Motor neuron (in vitro differentiated cells): ENCODE measurements at places on chromosomes 3 and 15. TPM values are rescaled to one million over a fixed set of nuclear protein-coding genes. Genes with fewer than 3 reads are reported as not detected.

Gene SLC9A9
- total RNA-seq, result 7.3 and 8.5 TPM in 2 replicates

DNA sequence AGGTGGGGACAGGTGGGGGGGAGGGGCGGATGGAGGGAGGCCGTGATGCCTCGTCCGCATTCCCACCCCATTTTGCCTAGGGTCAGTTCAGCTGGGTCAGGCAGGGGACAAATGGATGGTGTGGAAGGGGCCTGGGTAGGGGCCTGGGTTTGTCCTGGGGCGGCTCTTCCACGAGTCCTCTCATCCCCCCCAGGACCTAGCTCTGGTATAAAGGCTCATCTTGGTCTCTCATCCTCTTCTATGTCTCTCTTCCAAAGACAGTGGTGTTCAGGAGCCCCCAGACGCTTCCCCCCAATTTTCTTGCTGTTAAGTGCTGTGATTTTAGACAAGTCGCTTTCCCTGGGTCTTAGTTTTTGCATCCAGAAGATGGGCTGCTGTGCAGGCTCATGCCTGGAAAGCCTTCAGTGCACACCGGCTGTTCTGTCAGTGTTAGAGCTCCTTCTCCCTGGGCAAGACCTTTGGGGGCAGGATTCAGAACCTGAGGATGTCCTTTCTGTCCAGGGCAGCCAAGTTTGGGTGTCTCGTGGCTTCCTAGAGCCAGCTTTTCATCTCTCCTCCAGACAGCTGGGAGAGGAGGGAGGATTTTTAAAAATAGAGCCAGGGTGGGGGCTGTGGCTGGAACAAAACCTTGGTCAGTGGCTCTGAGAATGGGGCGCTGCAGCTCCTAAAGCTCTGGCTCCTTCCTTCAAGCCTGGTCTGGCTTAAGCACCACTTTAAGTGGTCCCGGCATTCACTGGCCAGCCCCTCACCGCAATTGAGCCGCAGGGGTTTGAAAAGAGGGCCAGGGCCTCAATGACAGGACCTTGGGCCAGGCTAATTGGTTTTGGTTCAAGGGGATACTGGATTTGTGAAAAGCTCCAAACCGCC lies 37.7 kb upstream of the POLG start:
- no peak for ATAC-seq

Gene DOCK3
- total RNA-seq, result 13.5 and 14.3 TPM in 2 replicates

GRCh38 chr15:32838820-32839219 lies 121.0 kb downstream of the GREM1 start:
- ATAC-seq, result peak; percentile 47

Gene HYPK
- 16.0 and 21.0 TPM in 2 replicates for total RNA-seq

Gene TNNC1
- total RNA-seq, result 0.54 TPM in 1 of 2 replicates, not detected in the other

Gene COX17
- 47.8 and 53.4 TPM in 2 replicates for total RNA-seq

Gene CD96
- 0.19 and 0.57 TPM in 2 replicates for total RNA-seq

GRCh38 chr15:57509126-57509525 lies 82.6 kb upstream of the MYZAP start:
- ATAC-seq, result no peak
